Activated naive CD8-positive, alpha-beta T cell treated with anti-CD3 and anti-CD28 coated beads, Interleukin-2, amount 50 U/mL, for 24 hours (primary cell): ENCODE measurements at places on chromosomes 12 and 14.

DNA sequence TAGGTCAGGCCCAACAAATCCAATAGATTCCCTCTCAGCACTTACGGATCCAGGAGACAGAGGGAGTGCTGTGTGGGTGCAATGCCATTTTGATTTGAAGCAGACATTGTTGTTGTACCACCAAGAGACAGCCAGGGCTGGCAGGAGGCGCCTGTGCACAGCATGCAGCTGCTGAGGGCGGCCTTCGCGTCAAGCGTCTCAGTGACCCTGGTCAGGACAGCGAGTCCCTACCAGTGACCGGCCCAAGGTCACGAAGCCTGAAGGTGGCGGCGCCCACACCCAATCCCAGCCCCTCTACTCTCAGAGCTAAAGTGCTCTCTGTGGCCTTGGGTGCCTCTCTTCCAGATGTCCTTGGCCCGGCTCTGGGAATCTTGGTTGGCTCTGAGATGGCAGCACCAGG lies 40.5 kb downstream of the PRMT8 start:
- DNase-seq, result no peak

GRCh38 chr14:20626274-20626673 lies 15.2 kb downstream of the OR6S1 start:
- no peak for DNase-seq

DNA sequence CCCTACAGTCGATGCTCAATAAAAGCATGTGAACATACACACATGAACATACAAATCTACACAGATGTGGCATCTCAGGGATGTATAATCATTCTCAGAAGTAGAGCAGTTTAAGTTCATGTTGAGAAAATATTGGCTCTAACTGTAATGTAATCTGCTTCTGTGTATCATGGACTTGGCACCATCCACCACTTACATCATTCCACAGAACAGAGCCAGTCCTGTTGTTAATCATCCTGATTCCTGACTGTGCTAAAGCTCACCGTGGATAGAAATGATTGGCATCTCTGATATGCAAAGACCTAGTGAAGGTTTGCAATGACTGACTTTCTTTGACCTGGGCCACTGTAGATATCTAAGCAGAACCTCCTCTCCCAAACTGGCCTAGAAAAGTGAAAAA lies 1141.3 kb downstream of the BCL11B start:
- DNase-seq, result no peak

GRCh38 chr14:22540811-22541360 lies 48.1 kb downstream of the DAD1 start:
- DNase-seq, result no peak

- DNase-seq, result peak; percentile 47
These were observed 26.5 kb downstream of the ZBTB42 start for GRCh38 chr14:104827177-104828055.

DNA sequence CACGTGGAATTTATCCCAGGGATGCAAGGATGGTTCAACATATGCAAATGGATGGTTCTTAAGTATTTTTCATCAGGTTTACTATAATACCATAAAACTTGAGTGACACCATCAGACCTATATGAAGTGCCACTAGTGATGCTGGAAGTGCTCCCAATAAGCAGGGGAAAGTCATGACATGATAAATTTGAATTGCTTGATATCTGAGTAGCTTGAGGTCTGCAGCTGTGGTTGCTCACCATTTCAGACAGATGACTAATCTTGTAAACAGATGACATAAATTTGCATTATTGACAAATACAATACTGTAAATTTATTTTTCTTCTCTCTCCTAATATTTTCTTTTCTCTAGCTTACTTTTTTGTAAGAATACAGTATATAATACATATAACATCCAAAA lies 13.7 kb upstream of the PRPF39 start:
- no peak for DNase-seq

DNA sequence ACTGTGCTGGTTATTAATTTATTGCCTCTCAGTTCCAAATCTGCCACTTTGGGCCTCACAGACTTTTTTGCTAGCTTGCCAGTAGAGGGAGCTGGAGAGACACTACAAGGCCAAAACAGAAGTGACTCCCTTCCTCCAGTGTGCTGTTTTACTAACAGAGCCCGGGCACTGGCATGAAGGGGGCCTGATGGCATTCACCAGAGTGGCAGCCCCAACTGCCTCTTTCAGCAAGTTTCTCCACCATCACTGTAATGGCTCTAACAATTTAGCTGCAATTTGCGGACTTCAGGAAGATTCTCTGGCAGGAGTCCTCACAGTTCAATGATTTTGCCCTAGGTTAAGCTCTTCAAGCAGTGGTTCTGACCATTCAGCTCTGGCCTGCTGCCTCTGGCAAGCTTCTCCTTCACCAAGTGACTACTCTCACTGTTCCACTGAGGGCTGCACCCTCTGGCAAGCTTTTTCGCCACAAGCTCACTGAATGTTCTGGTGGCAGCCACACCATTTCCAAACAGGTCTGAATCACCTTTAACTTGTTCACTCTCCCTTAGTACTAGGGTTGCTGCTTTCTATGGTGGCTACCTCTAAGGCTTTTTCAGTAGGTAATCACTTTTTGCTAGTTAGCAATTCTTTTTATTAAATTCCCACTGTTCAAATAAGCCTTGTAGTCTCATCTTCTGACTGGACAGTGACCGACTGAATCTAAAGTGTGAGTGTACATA lies 104.9 kb downstream of the ZC3H14 start:
- DNase-seq, result peak; percentile 41

- no peak for DNase-seq
These were observed 29.5 kb upstream of the OSBPL8 start for GRCh38 chr12:76588881-76589565.

GRCh38 chr14:99687284-99688209 lies 3.4 kb downstream of the CYP46A1 start:
- no peak for DNase-seq

DNA sequence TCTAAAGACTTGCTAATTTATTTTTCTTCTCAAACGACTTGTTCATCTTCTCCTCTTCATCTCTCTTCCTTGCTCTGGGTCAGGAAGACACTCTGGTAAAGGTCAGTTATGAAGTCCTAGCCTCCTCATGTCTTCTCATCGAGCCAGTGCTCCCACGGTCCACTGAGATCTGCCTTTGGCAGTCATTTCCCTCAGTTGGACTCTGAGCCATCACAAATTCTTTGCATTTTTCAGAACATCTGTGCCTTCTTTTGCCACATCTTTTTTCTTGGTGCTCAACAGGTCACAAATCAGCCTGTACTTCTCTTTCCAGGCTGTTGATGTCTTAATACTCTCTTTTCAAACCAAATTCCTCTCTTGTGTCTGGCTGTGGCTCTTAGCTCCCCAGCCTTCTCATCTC lies 49.7 kb downstream of the IGF1 start:
- DNase-seq, result no peak

DNA sequence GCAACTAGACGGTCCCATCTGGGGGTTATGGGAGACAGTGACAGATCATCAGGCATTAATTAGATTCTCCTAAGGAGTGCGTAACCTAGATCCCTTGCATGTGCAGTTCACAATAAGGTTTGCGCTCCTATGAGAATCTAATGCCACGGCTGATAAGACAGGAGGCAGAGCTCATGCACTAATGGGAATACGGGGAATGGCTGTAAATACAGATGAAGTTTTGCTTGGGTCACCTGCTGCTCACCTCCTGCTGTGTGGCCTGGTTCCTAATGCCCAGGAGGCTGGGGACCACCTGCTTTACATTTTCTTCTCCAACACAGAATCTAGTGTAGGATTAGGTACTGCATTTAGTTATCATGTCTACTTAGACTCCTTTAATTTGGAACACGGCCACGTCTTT lies 49.7 kb upstream of the SAV1 start:
- no peak for DNase-seq

DNA sequence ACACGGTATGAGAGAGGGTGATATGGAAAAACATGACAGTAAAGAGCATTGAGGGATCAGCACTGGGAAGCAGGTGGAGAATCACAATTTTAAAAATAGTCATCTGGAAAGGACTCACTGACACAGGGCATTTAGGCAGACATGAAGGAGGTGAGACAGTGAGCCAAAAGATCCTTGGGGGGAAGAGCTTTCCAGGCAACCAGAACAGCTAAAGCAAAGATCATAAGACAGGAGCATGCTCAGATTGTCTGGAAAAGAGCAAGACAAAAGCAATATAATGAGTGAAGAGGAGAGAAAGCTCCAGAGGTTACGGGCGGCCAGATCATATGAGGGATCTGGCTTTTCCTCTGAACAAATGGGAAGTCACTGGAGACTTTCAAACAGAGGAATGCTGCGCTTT lies 63.9 kb downstream of the DENND5B start:
- DNase-seq, result no peak

DNA sequence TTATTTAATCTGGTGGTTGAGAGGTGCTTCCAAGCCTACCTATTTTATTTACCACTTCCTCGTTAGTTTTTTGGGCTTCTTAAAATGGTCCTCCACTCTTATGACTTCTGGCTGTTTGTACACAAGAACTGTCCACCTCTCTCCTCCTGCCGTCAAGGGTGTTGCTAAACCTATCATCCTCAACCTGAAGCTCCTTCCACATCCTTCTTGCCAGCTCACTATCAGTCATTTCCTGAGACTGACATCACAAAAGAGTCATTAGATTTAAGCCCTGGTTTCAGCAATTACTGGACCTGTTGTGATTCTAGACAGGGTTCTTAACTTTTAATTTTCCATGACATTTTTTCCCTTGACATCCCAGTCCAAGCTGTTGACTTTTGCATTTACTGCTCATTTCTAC lies 91.9 kb downstream of the BICD1 start:
- no peak for DNase-seq

DNA sequence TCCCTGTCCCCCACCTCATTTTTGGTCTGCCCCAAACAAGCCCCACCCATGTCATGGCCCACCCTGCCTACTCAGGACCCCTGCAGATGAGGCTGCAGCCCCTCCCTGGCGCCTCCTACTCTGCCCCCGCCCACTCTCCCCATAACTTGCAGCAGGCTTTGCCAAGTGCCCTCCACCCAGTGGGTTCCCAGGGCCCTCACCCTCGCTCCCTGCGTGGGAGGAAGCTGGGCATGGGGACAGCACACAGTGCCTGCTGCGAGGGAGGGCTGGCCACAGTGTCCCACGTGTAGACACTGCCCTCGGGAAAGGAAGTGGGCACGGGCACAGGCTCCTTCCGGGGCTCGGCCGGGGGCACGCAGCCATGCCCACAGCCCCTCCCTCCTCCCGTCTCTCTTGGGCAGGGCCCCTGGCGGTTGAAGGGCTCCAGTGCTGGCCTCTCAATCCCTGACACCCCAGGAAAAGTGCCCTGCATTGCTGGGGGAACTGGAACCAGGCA lies 9.4 kb downstream of the AKT1 start:
- DNase-seq, result no peak

DNA sequence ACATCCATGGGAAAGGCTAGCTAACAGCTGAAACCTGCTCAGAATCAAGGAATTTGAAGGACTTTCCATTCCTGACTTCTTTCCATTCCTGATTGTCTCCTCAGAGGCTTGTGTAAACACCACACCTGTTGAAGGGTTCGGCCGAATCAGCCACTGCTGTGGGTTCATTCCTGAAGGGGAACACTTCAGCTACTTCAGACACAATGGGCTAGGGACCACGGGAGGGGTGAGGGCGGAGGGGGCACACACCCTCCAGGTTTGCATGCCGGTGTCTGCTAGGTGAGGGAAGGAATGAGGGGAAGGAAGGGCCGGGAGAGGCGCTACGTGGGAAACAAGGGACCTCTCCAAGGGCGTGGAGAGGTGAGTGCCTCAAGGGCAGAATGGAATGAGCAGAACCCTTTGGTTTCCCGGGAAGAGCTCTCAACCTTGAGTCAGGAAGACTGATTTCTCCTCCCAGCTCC lies 1.3 kb downstream of the GPRC5A start:
- no peak for DNase-seq

DNA sequence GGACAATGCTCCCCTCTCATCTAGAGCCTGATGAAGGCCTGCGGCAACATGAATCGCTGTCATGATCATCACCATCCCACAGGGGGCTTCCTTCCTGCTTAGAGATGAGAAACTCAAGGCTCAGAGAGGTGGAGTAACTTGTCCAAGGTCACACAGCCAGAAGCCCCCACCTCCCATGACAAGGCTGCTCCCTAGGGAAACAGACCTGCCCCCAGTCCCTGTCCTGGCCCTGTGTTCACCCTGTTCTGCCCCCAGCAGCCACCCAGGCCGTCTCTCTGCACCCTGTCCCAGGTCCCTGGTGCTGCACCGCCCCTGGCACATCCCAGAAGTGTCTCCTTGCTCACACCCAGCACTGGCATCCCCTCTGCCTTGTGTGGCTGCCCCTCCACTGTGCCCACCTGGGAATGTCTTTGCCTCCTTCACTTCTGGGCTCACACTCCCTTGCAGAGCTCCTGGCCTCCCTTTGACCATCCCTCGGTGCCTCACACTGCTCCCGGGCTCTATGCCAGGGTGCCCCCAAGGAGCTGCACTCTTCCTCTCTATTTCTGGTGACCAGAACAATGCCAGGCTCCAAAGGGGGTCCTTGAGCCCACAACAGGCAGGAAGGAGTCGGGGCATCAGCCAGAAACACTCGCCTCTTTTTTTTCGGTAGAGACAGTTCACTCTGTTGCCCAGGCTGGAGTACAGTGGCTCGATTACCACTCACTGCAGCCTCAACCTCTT lies 70.5 kb downstream of the BCL11B start:
- no peak for DNase-seq

DNA sequence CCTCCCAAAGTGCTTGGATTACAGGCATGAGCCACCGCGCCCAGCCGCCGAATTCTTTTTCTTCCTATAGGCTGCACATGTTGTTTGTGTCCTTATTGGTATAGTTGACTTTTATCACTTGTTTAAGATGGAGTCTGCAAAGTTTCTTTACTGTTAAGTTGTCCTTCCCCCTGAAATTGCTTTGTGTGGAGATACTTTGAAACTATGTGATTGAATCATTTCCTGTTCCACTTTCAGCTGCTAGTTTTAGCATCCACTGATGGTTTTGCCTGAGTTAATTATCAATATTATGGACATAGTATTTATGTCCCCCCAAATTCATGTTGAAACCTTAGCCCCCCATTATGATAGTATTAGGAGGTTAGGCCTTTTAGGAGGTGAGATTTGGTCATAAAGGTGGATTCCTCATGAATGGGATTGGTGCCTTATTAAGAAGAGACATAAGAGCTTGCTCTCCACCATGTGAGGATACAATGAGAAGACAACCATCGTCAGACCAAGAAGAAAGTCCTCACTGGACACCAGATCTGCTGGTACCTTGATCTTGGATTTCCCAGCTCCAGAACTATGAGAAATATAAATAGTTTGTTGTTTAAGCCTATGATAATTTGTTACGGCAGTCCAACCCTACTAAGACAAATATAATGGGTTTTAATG lies 34.9 kb downstream of the PPHLN1 start:
- no peak for DNase-seq
